T-helper 22 cell (primary cell): ENCODE measurements at places on chromosomes 12 and 14.

DNA sequence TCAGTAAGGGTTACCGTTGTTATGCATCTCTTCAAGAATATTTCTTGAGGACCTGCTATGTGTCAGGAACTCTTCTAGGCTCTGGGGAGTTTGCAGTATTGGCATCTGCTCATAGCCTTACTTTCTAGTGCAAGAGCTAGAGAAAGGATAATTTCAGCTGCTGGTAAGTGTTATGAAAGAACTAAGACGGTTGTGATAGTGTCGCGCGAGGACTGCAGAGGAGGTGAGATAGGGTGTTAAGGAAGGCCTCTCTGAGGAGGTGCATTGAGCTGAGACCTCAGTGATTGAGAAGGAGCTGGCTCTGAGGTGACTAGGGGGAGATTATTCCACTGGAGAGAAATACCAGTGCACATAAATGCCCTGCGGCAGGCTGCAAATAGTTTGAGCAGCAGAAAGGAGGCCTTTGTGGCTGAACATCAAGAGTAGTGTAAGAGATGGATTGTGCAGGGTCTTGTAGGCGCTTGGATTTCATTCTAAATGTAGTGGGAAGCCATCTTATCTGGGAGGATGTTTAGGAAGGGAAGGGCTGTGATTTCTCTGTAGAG is 824 bp downstream of the DDX55 start:
- DNase-seq, result no peak

- DNase-seq, result no peak
These were observed 21.0 kb downstream of the ANKLE2 start for GRCh38 chr12:132740652-132741051.

- no peak for DNase-seq
These were observed 46.1 kb upstream of the DLK1 start for GRCh38 chr14:100680439-100681051.

DNA sequence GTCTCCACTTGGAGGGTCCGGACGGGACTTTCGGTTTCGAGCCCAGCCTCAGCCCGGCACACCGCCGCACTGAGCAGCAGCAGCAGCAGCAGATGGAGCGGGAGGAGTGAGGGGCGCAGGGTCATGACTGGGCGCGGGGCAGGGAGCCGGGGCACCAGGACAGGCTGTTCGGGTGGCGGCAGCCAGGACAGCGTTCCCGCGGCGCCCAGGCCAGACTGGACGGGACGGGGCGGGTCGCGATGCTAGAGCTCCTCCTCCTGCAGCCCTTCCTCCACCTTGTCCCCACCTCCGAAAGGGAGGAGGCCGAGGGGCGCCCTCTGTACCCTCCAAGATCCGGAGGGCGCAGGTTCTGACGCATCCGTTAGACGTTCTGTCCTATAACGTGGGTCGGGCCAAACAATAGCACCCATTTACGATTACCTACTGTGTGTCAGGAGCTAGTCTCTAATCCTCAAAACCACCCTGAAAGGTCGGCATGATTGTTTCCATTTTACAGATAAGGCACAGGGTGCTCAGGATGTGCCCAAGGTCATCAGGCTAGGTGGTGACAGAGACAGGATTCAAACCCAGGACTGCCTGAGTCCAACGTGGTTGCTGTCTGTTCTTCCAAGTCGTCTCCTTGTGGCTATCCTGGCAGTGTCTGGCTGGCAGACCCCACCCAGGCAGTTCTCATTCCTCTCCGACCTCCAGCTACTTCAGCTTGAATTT is at the start of gene FKBP11:
FKBP11 (minus strand) TSS at position 189 of the 708 bp plus-strand sequence; CDS start at position 125, 64 bp downstream.
- DNase-seq, result peak; percentile 71

- DNase-seq, result no peak
These were observed 241.9 kb downstream of the PAWR start for GRCh38 chr12:79448816-79449215.

- no peak for DNase-seq
These were observed 6.3 kb upstream of the TPCN1 start for GRCh38 chr12:113214895-113215400.

- DNase-seq, result no peak
These were observed 1140.7 kb upstream of the TMEM132C start for GRCh38 chr12:127126260-127126628.

GRCh38 chr12:129570796-129571400 is 332.9 kb downstream of the TMEM132D start:
- no peak for DNase-seq

DNA sequence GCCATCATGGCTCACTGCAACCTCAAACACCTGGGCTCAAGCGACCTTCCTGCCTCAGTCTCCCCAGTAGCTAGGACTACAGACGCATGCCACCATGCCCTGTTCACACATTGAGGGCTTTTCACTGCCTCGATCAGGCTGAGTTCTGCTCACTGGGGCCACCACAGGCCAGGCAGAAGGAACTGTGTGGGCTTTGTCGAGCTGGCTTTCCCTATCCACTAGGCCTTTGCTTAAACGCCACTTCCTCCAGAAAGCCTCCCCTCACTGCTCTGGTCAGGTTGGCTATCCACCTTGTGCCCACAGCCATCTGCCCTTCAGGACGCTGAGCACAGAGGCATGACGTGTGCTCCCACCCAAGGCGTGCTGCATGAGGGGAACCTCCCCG is 45.2 kb downstream of the MLXIP start:
- DNase-seq, result no peak

DNA sequence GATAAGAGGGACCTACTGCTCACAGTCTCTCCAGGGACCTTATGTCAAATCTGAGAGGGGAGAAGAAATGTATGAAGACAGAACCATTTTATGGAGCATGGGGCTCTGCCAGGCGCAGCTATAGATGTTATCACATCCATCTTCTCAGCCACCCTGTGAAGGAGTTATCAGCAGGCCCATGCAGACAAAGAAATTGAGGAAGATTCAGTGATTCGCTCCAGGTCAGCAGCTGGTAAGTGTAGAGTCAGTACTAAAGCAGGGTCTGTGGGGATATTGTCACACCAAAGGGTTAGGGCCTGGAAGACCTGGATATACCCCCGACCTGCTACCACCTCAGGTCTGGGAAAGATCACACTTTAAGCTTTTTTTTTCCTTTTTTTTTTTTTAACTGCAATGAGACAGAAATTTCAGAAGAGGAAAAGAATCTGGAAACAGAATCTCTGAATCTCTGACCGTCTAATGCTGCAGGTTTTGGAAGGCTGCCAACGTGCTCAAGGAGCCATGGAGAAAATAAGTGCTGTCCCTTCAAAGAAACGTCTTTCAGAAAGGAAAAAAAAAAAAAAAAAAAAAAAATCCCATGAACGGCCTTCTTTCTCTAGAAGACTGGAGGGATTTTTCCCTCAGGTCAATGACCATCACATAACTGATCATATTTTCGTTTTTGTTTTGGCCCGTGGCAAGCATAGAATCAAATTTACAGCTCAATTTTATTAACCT is 73.3 kb upstream of the PLEKHG7 start:
- DNase-seq, result no peak

DNA sequence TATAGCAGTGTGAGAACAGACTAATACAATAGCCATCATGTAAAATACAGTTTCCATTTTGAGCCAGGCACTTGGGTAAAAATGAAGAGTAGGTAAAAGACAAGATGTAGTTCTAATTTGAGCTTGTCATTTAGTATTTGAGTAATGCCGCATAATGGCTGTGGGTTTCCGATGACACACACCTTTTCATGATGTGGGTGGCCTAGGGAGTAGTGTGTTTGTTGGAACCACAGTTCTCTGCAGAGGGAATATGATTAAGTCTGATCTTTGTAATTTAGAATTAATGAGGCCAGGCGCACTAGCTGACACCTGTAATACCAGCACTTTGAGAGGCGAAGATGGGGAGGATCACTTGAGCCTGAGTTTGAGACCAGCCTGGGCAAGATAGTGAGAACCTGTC is 61.8 kb downstream of the RCOR1 start:
- no peak for DNase-seq

DNA sequence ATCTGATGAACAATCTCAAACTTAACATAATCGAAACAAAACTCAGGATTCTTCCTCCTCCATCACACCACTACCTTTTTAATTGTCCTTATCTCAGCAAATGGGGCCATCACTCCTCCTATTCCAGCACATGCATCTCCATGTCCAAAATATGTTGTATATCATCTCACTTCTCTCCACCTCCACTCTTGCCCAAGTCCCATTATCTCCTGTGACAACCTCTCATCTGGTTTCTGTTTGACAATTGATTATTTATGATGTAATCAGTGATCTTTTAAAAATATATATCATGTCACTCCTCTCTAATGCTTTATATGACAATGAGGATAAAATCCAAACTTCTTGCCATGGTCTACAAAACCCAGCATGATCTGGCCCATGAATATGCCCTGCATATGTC is 200.8 kb upstream of the HMGA2 start:
- DNase-seq, result no peak

GRCh38 chr14:97420211-97420610 is 623.0 kb downstream of the VRK1 start:
- DNase-seq, result no peak

DNA sequence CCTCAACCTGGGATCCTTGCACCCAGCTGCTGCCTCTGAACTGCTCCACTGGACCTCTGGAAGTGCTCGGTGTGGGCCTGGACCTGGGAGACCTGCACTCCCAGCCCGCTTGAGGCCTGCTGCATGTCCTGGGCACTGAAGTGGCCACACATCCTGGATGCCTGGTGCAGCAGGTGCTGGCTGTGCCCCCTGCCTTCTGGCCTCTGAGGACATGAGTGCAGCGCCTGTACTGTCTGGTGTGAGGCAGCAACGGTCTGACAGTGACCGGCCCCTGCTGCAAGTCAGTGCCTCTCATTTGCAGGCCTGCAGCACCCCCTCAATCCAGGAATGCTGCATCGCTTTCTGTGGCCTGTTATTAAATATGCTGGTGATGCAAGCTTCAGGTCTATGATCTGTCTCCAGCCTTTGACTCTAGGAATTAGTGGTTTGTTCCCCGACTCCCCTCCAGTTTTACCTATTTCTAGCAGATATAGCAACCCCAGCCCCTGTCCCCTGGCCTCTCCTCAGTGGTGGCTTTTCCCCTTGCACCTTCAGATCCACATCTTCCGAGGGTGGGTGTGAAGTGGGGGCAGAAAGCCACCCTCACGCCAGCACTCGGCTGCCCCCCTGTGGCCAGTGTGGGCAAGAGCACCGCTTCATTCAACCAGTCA is 3.6 kb downstream of the SMIM41 start:
- DNase-seq, result peak; percentile 30

- no peak for DNase-seq
These were observed 11.6 kb upstream of the PTPRB start for GRCh38 chr12:70648831-70649230.

DNA sequence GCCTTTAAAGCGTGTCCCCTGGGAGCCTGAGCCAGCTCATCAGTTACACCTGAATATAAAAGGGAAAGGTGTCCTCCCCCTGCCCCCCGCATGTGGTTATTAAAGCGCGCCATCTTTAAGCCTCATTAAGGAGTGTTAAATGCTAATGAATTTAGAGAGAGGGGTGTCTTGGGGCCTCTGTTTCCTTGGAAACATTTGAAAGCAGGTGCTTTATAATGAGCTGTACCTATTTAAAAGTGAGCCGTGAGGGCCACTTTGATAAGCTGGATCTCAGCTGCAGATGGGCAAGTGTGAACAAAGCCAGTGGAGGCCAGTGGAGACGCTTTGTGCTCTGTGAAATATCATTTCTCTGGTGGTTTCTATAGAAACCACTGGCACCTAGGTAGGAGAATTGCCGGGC is 84.0 kb downstream of the BEGAIN start:
- DNase-seq, result no peak

DNA sequence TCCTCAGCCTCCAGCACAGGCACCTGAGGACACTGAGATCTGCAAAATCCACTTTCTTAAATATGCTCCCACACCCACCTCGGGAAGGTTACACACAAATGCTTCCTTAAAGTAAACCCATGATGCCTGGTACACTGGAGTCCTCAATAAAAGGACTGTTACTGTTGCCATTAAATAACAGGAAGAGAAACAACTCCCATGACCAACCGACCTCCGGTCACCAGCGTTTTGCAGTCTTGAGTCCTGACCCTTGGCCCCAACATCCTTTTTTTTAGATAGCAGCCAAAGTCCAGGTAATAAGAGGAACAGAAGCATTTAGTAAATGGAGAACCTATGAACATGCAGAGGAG is 42.4 kb downstream of the ITPK1 start:
- DNase-seq, result no peak

DNA sequence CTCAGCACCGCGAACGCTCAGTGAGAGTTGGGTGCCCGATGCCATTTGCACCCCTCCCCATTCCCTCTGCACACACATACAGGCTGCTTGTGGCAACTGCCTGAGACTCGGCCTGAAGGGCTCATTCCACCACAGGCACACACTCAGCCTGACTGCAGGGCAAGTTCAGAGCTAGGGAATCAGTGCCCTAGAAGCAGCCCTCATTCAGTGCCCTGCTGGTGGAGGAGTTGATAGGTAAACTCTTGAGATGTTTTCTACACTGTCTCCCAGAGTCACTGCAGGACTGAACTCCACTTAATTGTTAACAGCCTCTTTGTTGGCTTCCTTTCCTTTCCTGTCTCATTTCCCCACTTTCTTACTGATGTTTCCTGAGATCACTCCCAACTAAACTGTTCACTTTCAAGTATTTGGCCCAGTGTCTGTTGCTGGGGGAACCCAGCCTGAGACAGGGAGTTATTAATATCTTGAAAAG is 16.9 kb downstream of the PPP1R36 start:
- DNase-seq, result no peak
